ENCODE measurements at places on chromosomes 7 and 10.

- DNase-seq: no peak
Measured at GRCh38 chr10:43205681-43206390, 61.0 kb downstream of the RASGEF1A start.

GRCh38 chr7:100130608-100131453 is 4.1 kb downstream of the MBLAC1 start:
- DNase-seq: no peak

DNA sequence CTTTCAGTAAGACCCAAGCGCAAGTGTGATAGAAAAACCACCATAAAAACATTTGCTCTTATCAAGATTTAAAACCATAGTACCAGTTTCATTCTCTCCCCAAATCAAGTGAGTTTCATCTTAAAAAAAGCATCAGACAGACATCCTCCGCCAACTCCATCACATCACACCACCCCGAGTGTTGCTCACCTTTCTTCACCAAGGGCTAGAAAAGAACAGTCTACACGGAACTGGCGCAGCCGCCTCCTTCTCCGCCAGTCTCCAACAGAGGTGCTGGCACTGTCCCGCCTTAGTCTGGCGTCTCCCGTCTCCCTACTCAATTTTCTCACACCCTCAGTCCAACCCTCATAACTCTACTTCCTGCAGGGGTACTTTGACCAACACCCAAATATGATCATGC is 46.9 kb upstream of the WIPI2 start:
- no peak for DNase-seq

- no peak for DNase-seq
Measured at GRCh38 chr10:29256019-29256418, 32.9 kb upstream of the LYZL1 start.

- DNase-seq: no peak
Measured at GRCh38 chr10:113937756-113938155, 83.3 kb downstream of the NHLRC2 start.

DNA sequence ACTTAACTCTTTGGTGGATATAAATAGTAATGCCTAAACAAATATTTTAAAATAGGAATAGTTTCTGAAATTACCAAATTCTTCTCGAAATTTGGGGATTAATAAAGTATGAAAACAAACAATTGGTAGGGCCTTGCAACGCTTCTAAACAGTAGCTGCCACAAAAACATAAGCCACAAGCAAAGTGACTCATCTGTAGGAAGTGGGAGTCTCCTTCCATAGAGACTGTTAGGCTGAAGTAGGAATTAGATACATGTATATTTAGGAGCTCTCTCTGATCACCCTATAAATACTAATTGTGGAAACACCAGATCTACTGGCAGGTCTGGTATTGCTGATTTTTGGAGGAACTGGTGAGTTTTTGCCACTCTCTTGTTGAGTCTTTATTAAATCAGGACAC is 5.7 kb upstream of the LMOD2 start:
- peak; percentile 48 for DNase-seq

- no peak for DNase-seq
Measured at GRCh38 chr7:44894888-44895580, 9.7 kb upstream of the PURB start.

GRCh38 chr10:65320236-65321026 is 1605.4 kb upstream of the LRRTM3 start:
- peak; percentile 4 for DNase-seq

DNA sequence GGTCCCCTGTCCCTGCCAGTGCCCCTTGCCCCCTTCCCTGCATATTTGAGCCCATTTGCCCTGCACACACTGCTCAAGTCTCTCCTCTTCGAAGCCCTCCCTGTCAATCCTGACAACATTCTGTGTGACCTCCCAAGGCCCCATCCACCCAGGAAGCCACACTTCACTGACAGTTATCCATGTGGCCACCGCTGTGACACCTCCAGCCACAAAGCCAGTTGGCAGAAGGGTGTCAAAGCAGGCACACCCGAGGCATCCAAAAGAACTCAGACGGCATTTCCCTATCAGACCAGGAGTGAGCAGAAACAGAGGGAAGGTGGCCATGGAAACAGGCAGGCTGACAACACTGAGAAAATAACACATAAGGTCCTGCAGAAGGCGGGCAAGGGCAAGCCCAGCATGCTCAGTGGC is 4.6 kb downstream of the POLM start:
- DNase-seq: no peak

GRCh38 chr7:32072397-32072796 is 2.2 kb upstream of the PDE1C start:
- no peak for DNase-seq

DNA sequence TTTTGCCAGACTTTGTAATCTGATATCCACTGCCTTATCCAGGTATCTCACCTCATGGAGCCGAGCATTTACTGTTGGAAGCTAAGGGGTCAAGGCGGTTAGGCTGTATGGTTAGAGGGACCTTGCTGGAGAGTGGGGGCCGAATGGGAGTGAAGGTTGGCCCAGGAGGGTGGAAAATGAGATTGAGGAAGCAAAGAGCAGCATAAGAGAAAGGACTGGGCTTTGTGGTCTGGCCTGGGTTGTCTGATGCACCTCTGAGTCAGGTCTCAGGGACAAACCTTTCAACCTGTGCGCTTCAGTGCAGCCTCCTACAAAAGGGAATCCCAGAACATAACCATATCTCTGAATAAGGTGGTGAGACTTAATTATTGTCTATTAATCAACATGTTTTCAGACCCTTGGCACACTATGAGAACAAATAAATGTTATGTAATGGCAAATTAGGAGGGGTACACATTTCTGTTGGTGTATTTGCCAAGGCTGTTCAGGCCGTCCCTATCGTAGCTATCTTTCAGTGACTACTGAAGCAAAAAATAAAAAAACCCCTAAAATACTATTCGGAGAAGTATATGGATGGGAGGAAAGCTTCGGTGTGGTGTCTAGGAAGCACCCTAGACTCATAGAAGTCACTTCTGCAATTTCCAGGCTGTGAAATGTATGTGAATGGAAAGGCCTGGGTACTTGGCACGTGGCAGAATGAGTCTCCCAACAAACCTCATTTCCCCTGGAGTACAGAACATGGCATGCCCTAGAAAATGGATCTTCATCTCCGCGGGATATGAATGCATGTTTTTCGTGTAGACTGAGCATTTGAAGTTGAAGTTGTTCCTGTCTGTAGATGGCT is 4.3 kb downstream of the CAMK1D start:
- DNase-seq: no peak

GRCh38 chr7:133961724-133962123 is 165.4 kb upstream of the LRGUK start:
- no peak for DNase-seq

GRCh38 chr7:6252341-6252746 is 20.1 kb downstream of the CYTH3 start:
- DNase-seq: no peak

DNA sequence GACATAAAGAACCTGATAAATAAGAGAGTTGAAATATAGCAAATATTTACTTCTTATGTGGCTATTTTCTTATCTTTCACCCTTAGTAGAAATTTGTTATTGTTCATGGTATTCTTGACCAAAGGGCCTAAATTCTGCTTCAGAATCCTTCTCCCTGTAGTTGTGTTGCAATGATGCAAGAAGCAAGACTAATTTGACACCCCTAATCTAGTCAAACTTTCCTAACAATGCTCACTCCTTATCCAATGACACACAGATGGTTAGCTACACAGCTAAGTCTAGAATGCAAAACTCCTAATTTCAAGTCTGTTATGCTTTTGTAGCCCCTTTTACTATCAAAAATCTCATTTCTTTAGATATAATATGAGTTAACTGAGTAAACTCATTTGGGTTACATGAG is 56.1 kb downstream of the TWIST1 start:
- DNase-seq: peak; percentile 86

DNA sequence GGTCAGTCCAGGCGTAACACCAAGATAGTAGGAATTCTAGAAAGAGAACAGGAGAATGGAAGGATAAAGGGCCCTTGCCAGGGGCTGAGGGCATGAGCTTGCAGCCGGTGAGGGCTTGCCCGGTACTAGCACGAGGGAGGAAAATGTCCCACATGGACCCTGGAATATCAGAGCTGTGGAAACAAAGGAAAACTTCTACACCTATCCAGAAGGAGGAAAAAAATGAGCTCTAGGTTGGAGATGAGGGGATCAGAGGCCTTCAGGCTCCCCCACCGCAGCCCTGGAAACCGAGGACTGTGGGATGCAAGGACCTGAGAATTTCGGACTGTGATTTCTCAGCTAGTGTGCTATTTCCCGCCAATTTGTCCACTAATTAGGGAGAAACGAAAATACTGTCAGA is 22.1 kb downstream of the RAMP3 start:
- no peak for DNase-seq

DNA sequence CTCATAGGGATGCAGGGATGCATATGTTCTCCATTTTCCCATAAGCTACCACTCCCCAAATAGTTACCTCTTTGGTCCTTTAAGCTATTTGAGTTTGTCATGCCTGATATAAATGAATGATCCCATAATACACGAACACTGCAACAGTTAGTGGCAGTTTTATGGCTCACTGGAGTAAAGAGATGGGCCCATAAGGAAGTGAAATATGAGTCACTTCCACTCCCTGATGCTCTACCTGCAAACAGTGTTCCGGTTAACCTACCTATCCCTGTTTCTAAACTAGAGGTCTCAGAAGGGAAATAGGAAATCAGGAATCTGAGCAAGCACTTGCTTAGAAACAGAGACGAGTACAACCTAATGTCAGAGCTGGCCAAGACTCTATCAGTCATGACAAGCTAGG is 71.7 kb downstream of the CALD1 start:
- DNase-seq: no peak

- DNase-seq: no peak
Measured at GRCh38 chr10:92755725-92756124, 66.0 kb downstream of the HHEX start.

- no peak for DNase-seq
Measured at GRCh38 chr10:8095959-8096358, 41.5 kb downstream of the GATA3 start.

DNA sequence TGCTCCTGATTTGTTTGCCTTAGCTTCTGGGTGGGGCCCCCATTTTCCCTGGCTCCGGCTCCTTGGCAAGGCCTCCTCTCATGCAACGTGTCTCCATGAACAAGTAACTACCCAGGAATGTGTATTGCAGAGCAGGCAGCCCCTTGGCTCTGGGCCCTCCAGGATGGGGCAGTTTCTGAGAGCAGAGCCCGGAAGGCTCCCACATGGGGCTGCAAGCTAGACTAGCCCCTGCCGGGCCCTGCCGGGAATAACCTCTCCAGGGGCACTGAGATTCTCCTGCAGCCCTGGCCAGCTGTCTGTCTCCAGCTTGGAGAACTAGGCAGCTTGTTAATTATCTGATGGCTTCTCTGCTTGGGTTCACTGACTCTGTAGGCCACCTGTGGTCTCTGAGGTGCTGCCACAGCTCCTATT is 184.0 kb upstream of the INHBA start:
- peak; percentile 56 for DNase-seq

Data from H4 (cell line).